GM12892 (cell line): ENCODE measurements at places on chromosomes 1 and 21.

DNA sequence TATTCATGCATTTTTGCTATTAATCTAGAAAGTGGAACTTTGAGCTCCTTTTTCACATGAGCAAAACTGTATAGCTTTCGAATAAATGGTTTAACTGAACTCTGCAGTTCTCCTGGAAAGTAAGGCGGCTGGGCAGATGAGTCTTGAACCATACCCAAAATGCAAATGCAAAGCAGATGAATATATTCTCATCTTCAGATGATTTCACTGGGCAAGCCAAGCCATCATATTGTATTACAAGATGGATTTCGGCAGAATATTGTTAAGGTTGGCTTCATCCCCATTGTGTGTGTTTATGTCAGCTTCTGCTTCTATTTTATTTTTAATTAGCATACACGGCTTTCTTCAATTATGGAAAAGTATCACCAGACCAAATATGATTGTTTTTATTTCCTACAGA, 209.6 kb downstream of the GREM2 start:
- DNase-seq, result no peak

DNA sequence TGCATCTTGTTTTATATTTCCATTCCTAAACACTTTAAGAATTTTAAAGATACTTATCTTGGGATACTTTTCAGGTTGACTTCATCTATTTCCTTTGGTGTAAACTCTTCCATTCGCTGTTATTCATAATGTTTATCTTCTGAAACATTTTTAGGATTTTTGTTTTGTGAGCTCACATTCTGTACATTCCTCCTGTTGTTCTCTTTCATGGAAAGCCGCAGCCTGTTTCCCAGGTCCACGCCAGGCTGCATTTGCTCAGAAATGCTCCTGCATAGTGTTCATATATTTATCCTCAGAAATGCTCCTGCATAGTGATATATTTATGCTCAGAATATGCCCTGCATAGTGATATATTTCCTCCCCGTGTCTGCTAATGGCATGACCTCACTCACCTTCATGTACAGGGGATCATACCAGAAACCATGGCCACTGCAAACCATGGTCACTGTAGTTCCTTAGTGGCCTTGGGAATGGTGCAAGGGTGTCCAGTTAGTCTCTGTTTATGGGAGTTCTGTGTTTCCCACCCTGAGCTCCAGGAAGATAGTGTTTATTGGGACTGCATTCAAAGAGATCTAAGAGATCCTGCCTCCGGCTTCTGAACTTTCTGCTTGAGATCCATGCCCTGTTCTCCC, 153.9 kb upstream of the GREM2 start:
- no peak for DNase-seq

DNA sequence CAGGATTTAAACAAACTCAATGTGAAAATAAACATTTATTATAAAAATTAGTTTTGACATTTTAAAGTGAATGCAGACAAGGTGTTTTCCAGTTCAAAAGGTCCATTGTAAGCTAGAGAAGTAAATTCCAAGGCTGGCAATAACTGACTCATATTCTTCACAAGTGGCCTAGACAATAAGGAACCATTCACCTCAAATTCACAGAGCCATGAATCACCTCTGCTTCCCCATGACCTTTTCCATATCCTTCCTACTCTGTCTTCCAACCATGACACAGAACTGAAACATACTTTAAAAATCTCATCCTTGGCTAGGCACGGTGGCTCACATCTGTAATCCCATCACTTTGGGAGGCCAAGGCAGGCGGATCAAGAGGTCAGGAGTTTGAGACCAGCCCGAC, 24.8 kb downstream of the F11R start:
- DNase-seq, result no peak

DNA sequence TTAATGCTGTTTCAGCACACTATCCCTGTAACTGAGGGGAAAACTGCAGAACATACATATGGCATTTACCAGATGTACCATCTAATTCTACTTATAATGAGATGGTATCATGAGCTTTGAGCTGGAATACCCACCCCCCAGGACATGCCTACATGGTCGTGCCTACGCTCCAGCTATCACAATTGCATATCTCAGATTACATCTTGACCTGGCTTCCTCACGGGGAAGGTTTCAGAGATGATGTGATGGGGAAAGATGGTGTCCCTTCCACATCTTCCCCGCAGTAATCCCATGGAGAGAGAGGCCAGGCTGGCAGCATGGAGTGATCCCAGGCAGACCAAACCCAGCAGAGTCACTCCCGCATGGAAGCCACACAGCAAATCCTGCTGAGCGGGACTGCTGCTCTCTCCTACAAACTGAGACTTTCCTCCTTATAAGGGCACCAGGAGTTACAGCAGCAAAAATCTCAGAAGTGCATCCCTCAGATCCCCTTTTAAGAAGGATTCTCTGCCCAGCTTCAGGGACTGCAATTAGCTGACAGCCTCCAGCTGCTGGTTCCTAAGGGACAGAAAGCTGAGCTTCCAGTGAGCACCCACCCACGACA, 67.1 kb downstream of the KCNH1 start:
- no peak for DNase-seq

DNA sequence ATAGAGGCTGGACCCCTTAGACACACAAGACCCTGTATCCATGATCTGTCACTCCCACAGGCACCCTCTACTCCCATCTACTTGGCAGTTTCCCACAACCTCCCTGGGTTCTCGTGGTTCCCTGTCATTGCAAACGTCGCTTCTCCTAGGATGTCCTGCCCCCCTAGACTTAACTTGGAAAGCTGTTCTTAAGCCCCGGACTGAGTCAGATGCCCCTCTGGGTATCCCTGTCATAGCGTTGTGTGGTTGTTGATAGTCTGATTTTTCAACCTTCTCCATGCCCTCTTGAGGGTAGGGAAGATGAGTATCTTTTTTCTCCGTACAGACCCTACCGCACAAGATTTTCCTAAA, 11.8 kb downstream of the RCC1 start:
- DNase-seq, result no peak

- DNase-seq, result no peak
Measured at GRCh38 chr1:200299571-200299970, 110.3 kb downstream of the ZNF281 start.

GRCh38 chr1:81412954-81413353, 387.8 kb upstream of the ADGRL2 start:
- no peak for DNase-seq

- no peak for DNase-seq
Measured at GRCh38 chr1:200992382-200993048, 31.0 kb downstream of the KIF21B start.

DNA sequence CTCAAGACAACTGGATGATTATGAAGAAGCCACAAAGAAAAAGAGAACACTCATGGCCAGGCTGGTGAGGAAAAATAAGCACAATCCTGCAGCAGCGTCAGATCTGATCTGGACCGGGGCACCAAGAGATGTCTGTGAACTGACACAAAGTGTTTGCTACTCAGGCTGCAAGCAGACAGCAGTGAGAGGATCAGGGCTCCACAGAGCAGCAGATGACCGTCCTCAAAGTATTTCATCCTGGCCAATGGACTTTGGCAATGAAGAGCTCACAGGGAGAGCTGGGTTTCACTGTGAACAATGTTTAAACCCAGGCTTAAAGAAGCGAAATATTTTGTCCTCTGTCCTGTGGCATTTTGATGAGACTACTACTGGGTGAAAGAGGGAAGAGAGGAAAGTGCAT, 299.2 kb downstream of the GPATCH2 start:
- no peak for DNase-seq
